Stimulated activated CD8-positive, alpha-beta memory T cell treated with anti-CD3 and anti-CD28 coated beads, Interleukin-2, amount 100 ng/mL, for 1 hour (primary cell): ENCODE measurements at places on chromosomes 7 and 10.

GRCh38 chr7:131244259-131244852, 83.3 kb upstream of the MKLN1 start:
- DNase-seq = no peak

- no peak for DNase-seq
Observed at GRCh38 chr10:73044378-73045285, 52.0 kb downstream of the P4HA1 start.

- no peak for DNase-seq
Observed at GRCh38 chr7:128946936-128947830, 9.5 kb downstream of the IRF5 start.

- no peak for DNase-seq
Observed at GRCh38 chr7:28106321-28106829, 74.2 kb downstream of the JAZF1 start.

DNA sequence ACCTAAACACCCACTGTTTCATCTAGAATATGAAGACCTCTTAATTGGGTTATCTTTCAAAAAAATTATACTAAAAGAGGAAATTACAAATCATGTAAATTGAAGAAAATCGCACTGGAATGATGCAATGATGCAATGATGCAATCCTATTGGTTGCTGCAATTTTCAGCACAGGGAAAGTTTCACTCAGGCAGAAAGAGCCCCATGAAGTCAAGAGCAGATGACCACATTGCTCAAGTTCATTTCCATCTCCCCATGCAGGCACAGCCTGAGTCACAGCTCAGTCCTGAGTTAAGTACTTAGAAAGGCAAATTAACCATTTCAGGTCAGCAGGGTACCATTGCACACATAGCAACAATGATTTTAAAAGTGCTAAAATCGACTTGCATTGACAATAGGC, 180.3 kb upstream of the MYO3A start:
- no peak for DNase-seq
